ENCODE measurements at places on chromosomes 5 and 9.

DNA sequence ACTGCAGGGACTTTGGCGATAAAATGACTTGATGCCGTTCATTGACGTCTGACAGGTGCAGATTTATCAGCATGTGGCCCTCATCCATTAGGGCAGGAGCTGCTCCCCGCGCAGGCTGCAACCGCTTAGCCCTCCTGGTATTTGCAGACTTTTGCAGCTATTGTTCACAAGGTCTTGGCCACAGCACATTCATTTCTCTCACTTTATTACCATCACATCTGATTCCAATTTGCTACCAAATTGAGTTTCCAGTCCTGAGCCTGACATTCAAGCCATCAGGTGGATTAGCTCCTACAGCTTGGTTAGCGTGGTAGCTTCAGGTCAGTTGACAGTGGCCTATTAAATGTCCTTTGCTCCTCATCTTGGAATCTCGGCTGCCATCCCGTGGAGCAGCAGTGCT, 299.2 kb downstream of the CD180 start:
- no peak for DNase-seq

DNA sequence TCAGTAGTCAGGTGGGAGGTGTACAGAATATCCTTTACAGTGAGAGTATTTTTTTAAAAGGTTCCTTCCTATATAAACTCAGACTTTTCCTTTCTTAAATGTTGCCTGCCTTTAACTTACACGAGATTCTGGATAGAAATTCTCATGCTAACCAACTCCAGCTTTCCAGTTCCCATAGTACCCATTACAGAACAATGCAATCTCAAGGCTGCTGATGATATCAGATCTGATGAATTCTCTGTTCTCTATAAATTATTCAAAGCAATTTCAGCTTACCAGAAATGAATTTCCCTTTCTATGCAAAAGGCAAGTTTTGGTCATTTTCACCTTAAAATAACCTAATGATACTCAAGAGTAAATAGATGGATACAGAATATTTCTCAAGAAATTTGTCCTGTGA, 90.3 kb downstream of the NUDT12 start:
- no peak for DNase-seq

DNA sequence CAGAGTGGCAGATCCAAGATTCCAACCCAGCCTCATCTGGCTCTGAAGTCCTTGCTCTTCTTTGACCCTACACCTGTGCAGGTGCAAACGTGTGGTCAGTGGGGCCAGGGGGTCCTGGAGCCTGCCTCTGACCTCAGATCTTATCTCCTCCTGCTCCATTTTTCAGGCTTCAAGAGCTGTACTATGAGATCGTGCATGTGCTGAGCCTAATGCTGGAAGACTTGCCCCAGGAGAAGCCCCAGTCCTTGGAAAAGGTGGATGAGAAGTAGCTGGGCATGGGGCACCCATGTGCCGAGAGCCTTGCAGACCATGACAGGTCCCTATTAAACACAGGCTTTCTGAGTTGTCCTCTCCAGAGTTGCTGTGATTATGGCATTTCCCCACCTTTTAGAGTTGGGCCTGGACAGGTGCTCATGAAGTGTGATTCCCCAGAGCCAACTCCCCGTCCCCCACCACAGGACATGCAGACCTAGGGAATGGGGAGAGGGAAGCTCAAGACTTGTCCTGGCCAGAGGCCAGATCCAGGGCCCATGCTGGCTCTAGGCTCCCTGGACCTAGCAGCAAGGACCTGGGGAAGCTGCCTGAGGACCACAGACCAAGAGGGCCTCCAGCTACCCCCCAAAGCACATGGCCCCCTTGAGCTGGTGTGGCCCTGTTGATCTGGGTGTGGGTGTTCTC, 22.5 kb downstream of the PITX1 start:
- DNase-seq: no peak

DNA sequence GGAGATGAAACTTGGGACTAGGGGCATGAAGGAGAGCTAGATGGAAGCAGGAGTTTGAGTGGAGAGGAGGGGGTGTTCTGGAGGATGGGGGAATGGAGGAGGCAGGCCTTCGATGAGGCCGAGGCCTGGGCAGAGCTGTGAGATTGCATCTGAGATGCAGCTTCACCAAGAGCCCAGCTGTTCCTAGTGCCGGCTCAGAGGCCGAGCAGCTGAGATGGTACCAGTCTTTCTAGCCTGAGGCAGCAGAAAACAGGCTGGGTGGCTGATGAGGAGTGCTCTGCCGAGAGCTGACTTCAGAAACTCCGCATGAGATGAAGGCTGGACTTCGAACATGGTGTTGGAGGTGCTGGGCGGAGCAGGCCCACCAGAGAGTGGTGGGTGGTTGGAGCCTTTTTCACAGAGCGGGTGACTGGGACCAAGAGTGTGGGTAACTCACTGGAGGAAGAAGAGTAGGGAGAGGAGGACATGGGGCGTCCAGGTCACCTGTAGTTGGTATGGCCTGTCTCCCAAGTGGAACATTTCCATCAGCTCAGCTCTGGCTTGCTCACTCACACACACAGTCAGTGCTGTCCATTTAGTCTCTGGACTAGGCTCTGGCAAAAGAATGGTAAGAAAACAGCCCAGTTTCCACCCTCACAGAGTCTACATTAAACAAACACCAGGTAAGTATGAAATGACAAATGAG, 54.7 kb downstream of the TMOD1 start:
- DNase-seq: no peak

DNA sequence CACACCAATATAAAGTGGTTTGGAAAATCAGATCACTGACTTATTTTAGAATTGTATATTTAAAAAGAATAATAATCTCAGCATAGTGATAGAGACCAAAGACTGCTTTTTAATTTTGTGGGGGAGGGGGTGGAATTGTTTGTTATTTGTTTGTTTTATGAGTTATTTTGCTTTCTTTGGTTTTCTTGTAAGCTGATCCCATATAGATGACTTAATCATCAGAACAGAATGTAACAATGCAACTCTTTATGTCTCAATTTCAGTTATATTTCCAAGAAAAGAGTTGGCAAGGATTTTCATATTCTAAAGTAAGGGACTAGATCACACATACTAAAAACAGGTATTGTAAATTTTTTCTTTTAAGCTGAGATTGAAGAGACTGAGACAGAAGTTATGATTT, 984.9 kb downstream of the TLE4 start:
- peak; percentile 51 for DNase-seq

Data from epithelial cell of esophagus (primary cell).